ENCODE measurements at places on chromosomes 7 and 10.

DNA sequence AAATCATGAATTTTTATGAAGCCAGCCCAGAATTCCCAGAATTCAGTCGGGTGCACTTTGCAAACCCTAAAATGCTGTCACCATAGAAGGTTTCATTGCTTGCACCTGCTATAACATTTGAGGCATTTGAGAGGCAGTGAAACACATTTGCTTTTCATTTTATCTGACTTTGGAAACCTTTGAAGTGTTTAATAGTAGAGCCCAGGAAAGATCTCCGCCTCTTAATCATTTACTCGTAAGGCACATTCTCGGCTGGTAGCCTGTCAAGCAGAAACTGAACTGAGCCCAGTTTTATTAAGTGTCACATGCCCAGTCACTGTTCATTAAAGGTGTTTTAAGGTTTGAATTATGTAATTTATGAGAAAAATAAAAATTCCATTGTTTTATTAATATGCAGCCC is 247.6 kb downstream of the EMX2 start:
- DNase-seq = no peak

DNA sequence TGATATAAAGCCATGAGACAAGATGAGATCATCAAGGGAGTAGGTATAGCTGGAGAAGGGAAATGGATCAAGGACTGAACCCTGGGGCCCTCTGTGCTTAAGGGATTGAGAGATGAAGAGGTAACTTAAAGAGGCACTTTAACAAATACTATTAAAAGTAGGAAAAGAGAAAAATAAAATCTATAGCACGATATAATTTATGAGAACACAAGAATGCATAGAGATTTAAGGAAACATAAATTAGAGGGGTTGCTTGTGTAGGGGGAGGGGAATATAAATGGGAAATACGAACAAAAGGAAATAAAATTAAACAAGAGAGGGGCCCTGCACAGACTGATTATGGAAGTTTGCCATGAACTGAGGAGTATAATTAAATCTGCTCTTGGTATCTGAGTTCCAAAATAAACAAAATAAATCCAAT is 15.6 kb upstream of the LRRC17 start:
- DNase-seq = no peak

- DNase-seq = no peak
These were observed 152.2 kb downstream of the NXPH1 start for GRCh38 chr7:8585591-8585990.

DNA sequence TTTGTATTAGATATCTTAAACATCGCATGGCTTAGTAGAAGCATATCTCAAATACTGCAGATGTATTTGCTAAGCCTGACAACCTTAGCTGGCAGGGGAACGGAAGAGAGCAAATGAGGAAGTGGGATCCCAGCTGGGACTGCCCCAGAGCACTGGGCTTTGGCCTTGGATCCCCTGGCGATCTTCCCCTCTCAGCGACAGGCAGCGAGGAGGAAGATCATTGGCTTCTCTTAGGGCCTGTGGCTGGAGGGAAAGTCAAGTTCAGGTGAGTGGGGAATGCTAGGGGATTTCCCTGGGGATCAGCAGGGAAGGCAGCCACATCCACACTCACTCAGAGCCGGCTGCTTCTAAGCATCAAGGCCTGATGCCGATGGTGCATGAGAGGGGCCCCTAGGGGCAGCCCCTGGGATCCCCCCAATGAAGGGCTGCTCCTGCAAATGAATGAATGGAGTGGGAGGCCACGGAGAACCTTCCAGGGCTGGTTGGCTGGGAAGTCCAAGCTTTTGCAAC is 42.0 kb downstream of the LYZL2 start:
- no peak for DNase-seq

DNA sequence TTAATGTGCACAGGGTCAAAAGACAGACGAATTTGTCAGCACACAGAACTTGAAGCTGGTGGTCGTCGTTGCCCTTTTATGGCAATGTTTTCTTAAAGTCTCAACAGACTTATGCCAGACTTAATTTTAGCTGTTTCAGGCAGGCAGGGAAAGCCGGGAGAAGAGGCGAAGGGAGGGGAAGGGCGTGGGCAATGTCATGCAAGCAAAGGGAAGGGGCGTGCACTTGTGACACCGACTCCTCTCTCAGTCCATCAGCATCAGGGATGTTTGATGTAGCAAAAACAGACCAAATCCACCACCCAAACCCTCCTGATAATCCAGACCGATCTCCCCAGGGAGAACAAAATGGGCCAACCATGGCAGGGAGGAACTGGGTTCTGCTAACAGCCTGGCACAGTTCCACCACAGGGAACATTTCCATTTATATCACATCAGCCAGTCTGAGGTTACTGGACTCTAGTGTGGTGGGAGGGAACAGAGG is 118.1 kb upstream of the RHEB start:
- DNase-seq = peak; percentile 52

- DNase-seq = peak; percentile 53
These were observed 17.5 kb upstream of the TEX36 start for GRCh38 chr10:125700355-125700911.

- DNase-seq = no peak
These were observed 517.0 kb downstream of the INHBA start for GRCh38 chr7:41185851-41186250.

DNA sequence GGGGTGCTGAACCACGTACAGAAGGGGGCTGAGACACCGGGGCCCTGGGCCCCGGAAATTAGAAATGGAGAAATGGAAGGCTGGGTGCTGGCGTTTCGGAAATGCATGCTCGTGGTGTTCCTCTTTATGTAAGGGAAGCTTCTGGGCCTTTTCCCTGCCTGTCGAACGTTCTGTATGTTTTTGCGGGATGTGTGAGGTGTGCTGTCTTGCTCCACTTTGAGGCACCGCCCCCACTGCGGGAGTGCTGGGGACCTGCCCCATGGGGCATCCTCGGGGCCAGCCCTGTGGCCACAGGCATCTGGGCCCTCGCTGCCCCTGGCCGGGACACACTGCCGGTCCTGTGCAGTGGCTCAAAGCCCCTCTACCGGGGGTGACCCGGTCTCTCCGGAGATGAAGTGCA is 1.7 kb upstream of the VENTX start:
- no peak for DNase-seq

- DNase-seq = no peak
These were observed 154.6 kb upstream of the GDF10 start for GRCh38 chr10:47145290-47145934.

DNA sequence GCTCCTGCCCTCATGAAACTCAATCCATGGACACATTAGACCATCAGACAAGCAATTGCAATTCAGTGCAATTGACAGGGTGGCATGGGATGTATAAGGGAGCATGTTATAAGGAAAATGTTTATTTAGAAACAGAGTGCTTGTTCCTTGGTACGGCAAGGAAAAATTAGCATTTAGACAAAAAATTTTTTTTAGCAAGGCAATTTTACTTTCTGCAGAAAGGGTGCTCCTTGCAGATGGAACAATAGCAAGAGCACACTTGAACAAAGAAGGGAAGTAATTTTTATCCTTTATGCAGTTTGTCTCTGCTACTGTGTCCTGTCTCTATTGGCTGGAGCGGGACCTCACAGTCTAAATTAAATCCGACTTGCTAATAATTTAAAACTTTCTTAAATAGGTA is 6.2 kb upstream of the BAG3 start:
- DNase-seq = no peak

- no peak for DNase-seq
These were observed 124.2 kb upstream of the SEM1 start for GRCh38 chr7:96833676-96834453.

DNA sequence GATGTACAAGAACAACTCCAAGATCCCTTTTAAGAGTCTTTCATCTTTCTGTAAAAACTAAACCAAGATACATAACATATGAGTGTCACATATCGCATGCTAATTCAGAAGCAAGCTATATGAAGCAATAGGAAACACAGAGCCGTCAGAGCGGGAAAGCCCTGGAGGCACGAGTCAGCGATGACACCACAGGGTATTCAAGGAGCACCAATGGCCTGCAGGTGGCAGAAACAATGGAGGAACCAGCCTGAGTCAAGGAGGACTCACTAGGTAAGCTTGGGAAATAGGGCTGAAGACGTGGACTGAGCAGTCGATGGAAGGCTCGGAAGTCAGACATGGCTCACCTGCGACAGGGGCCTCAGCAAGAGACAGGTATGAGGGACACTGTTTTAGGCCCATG is 214.4 kb downstream of the FAM107B start:
- peak; percentile 85 for DNase-seq

GRCh38 chr10:7111561-7111960 is 299.3 kb downstream of the SFMBT2 start:
- peak; percentile 85 for DNase-seq

- no peak for DNase-seq
These were observed 99.8 kb downstream of the ODAD2 start for GRCh38 chr10:27899058-27899457.

- no peak for DNase-seq
These were observed 43.1 kb downstream of the CREB3L2 start for GRCh38 chr7:137958470-137959431.

- no peak for DNase-seq
These were observed 38.5 kb downstream of the KCTD7 start for GRCh38 chr7:66667023-66667728.

GRCh38 chr10:15137636-15138035 is 30.9 kb downstream of the NMT2 start:
- DNase-seq = no peak

- DNase-seq = peak; percentile 38
These were observed 143.2 kb upstream of the MGMT start for GRCh38 chr10:129323879-129324278.

- no peak for DNase-seq
These were observed 491 bp upstream of the SH2D4B start for GRCh38 chr10:80537086-80537735.

GRCh38 chr10:29702273-29703164 is 67.7 kb upstream of the SVIL start:
- DNase-seq = peak; percentile 23

- peak; percentile 83 for DNase-seq
These were observed 168.0 kb upstream of the LRRN3 start for GRCh38 chr7:110922906-110923305.

GRCh38 chr10:79146611-79147130 is 77.9 kb downstream of the ZMIZ1 start:
- DNase-seq = peak; percentile 37

DNA sequence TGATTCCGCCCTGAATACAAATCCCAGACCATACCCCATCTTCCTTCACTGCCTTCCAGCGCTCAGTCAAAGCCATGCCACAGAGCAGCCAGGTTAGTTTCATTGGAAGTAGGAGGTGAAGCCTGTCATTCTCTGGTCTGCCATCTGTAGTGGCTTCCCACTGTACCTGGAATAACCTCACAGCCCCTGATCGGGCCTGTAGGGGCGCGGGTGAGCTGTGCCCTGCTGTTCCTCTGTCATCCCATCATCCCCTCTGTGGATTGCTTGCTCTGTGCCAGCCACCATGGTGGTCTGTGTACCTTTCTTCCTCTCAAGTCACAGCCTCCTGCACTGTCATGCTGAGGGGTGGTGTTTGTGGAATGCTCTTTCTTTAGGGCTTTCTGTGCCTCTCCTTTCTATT is 155.1 kb downstream of the ZNF22 start:
- DNase-seq = no peak

- no peak for DNase-seq
These were observed 35.8 kb downstream of the WIPF3 start for GRCh38 chr7:29841926-29842701.
